ENCODE measurements at places on chromosomes 5 and 9. TPM values are rescaled to one million over a fixed set of nuclear protein-coding genes. Genes with fewer than 3 reads are reported as not detected.

TAF11L5 gene
- total RNA-seq: not detected

WDR38 gene
- not detected for total RNA-seq

SPATA6L gene
- total RNA-seq: 0.44 TPM

IL4 gene
- not detected for total RNA-seq

ARRDC3 gene
- 19.4 TPM for total RNA-seq

ACTBL2 gene
- total RNA-seq: not detected

- no peak for DNase-seq
These were observed 10.7 kb upstream of the SLC22A4 start for GRCh38 chr5:132283423-132284043.

DNA sequence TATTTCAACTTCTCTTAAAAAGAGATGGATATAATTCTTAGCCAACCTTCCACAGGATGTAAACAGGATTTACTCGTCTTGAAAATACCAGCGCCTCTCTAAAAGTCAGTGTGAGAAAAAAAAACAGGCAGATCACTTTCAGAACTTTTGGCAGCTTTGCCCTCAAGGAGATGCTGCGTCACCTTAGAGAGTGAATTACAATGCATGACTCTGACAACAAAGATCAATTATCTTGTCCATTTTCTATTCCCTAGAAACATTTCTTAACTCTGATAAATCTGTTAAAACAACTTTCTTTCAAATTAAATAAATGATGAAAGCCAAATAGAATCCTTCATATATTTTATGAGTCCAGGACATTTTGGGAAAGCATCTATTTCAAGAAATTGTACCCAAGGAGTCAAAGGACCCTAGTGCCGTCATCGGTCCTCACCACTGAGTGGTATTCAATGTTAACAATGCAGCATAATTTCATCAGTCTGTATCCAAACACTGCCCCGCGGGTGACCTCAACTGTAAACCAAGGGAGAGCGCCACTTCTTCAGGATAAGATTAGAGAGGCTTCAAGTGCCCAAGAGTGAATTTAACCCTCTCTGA is 536.0 kb downstream of the PDE4D start:
- no peak for DNase-seq

DNA sequence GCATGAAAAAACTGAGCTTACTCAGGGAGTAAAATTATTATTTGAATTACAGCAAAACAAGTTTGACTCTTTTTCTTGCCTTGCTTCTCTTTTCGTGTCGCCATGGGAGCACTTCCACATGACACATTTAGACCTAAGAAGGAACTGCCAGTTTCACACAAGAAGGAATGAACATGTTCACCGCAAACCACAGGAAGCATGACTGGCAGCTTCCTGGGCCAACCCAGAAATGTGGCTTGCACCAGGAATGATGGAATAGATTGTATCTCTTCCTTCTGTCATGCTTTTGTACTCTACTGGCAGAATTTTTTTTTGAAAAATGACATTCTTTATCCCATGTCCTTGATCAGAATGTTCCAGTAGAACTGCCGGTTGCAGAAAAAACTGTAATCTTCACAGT is 32.9 kb upstream of the MAN2A1 start:
- DNase-seq: peak; percentile 33

GRCh38 chr5:67813877-67814539 is 401.5 kb upstream of the PIK3R1 start:
- no peak for DNase-seq

DNA sequence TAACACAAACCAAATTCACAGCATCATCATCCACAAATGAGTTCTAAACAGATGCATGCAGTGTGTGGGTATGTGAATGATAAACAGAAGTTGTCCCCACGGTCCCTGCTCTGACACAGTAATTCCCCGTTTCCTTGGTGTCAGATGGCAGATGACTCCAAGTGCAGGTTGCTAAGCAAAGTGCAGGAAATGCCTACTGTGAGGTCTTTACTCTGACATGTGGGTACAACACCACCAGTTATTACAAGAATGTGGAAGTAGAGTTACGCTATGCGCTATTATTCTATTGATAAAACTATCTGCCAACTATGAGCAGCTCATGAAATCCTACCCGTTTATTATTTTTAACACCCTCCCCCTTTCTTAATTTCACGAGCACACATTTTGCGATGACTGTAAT is 448.9 kb downstream of the BNC2 start:
- DNase-seq: no peak

- DNase-seq: no peak
These were observed 9.3 kb downstream of the PCDHGA12 start for GRCh38 chr5:141439411-141440141.

- DNase-seq: no peak
These were observed 217.1 kb downstream of the TSSK1B start for GRCh38 chr5:113217619-113218184.

DNA sequence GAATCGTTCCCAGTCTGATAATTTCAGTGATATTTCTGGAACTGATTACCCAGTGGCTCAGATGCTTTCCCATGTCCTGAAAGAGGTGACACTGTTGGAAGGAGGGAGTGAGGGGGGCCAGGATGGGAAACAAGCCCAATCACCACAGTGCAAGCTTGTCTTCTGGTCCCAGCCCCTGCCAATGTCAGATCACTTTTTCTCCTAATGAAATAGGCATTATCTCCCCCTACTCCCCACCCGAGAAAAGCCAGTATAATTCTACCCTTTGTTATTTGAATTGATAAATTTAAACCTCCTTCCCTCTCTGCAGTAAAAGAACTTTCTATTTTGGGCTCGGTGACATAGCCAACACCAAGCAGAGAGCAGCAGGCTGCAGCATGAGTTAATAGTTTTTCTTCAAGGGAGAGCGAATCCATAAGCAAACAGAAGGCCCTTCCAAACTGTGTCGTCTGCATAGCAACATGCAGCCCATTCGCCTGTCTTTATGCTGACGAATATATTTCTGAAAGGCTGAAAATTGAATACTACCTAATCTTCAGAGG is 14.6 kb upstream of the PPP2CA start:
- DNase-seq: no peak

DNA sequence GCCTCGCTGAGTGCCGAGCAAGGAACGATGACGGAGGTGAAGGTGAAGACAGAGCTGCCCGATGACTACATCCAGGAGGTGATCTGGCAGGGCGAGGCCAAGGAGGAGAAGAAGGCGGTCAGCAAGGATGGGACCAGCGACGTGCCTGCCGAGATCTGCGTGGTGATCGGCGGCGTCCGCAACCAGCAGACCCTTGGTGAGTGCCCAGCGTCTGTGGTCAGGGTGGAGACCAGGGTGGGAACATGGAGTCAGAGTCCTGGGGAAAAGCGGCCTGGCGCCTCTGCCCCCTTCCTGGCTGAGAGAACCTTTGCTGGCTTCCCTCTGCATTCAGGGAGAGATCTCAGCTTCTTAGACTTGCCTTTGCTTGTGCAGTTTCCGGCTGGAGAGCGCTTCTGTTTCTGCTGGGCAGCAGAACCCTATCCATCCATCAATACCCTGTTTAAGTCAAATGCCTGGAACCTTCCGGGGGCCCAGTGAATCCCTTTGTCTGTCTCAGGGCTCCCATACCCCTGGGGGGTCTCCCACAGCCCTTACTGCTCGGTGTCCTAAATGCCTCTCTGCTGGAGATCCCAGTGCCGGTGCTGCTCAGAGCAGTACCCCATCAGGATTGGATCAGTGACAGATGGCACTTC is 89.6 kb downstream of the AMBP start:
- no peak for DNase-seq

GRCh38 chr9:91937056-91937455 is 13.0 kb downstream of the ROR2 start:
- DNase-seq: no peak

- no peak for DNase-seq
These were observed 278.2 kb downstream of the CSNK1G3 start for GRCh38 chr5:123790226-123790625.

GRCh38 chr9:103014242-103014641 is 19.1 kb downstream of the CYLC2 start:
- no peak for DNase-seq

DNA sequence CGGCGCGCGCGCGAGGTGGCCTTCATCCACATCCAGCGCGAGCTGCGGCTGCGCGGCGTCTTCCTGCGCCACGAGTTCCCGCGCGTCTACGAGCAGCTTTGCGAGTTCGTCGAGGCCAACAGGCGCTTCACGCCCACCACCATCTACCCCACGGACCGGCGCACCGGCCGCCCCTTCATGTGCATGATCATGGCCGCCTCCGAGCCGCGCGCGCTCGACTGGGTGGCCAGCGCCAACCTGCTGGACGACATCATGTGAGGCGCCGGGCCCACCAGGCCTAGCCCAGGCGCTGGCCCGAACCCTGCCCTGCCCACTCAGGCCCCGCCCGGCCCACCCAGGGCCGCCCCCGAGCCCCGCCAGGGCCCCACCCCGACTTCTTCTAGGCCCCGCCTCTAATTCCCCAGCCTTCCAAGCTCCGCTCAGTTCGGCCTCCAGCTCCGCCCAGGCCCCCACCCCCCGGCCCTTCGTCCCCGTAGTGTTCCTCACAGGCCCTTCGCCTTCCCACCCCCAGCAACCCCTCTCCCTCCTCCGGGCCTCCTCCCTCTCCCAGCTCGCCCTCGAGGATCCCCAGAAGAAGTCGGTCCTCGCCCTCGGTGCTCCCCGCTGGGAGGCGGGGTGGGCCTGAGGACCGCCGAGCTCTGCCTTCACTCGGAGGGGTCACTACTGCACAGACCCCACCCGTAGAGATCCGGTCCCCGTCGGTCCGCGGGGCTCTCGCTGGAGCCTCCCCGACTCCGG is 2.0 kb upstream of the PHPT1 start:
- DNase-seq: peak; percentile 42

- no peak for DNase-seq
These were observed 19.5 kb upstream of the GOLPH3 start for GRCh38 chr5:32193591-32193990.

DNA sequence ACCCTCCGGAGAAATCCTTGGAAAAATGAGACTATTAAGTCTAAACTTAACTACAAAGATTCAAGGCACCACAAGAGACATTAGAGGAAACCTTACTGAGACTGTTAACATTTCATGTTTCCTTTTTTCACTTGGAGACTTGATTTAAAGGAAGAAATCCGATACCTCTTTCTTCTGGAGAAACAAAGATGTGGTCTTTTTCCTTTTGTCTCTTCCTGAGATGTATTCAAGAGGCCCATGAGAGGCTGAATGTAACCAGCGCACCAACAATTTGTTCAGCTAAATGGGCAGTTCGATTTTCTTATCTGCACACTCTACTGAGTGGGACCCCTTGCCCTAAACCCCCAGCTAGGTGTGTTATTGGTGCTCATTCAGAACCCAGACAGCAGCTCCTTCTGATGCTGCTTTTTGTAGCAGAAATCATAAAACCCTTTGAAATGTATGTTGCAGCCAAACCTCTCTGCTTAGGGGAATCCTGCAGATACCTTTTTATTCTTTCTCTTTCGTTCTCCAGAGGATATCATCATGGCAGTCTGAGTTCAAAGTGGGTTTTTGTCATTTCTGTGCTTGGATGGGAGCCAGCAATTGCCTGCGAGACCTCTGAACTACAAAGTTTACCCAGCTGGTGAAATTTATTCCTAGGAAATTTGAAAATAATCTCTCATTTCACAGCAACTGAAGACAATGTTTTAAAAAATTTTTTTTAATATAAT is 41.9 kb upstream of the ACTBL2 start:
- DNase-seq: no peak

DNA sequence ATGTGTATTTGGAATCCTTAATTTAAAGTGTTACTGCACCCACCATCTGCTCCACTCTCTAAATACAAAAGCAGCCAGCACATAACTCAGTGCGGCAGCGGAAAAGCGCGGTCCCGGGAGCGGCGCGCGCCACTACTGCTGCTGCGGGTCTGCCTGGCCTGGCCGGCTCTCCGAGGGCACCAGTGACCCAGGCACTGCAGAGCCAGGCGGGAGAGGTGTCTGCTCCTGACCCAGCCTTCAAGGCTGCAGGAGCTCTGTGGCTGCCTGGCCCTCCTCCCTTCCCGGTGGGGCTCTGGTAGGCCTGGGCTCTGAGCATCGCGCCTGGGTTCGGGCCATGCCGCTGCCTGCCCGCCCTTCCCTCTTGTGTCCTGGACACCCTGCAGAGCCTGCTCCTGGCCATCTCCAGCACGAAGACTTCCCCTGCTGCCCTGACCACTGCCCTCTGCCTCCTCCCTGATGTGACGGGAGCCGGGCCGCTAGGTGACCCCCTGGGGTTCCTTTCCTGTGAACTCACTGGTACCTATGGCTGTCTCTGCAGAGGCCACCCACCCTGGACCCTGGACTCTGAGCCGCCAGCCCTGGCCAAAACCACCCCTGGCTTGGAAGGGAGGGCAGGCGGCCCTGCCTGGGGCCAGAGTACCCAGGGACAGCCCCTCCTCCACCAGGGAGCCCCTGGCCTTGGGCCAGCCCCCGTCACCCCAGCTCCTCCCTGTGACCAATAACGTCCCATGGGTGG is 32.8 kb upstream of the UBAC1 start:
- no peak for DNase-seq

DNA sequence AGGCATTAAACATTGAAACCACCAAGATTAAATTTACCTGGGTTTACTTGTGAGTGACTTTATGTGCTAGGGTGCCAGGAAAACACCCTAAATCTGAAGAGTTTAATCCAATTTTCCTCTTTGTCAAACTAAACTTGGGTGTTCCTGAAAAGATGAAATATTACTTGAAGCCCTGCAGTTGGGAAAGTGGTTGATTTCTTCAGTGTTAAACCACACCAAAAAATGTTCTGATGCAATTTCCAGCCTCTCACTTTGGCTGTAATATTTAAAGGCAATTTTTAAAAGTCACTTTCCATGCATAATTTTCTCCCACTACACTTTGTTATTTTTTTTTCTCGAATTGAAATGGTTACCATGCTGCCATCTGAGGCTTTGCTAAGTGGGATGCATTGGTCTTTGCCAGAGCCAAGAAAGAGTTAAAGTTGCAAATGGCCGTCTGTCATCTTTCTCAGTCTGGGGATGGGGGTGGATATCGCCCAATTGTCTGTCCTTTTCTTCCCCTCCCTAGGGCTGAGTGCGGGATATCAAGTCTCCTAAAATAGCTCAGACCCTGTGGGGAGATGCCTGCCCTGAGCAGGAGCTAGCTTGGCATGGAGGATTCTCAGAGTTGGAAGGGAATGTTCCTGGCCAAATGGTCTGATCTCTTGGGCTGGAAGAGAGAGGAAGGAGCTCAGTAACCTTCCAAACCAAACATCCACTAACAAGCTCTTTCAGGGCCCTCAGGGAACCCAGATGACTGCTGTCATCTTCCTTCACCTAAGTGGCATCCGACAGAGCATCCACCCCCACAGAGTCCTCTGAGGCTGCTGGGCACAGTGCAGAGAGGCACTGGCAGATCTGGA is 13.6 kb upstream of the SHB start:
- DNase-seq: no peak

GRCh38 chr9:107248714-107249113 is 34.4 kb upstream of the RAD23B start:
- no peak for DNase-seq

- no peak for DNase-seq
These were observed 319.9 kb downstream of the RAB3C start for GRCh38 chr5:58902765-58903164.

- no peak for DNase-seq
These were observed 1.7 kb downstream of the PRDM6 start for GRCh38 chr5:123090661-123091297.

DNA sequence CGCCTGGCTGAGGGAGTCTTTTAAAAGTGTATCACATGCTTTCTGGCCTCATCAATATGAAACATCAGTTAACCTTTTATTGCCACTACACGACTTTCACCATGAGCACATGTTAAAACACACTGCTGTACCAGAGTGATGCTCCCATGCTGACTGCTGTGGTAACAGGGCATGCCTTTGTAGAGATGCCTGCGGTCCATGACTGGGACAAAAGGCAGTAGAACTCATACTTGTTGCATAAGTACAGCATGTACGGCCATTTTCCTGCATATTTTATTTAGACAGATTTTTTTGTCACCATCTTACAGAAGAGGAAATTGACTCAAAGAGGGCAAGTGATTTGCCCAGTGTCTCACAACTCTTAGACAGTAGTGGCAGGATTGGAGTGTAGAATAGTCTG is 105.7 kb upstream of the ADAMTSL1 start:
- no peak for DNase-seq

Data from activated naive CD8-positive, alpha-beta T cell treated with anti-CD3 and anti-CD28 coated beads for 36 hours (primary cell).